Immature natural killer cell (primary cell): ENCODE measurements at places on chromosomes 7 and 10. TPM values are rescaled to one million over a fixed set of nuclear protein-coding genes. Genes with fewer than 3 reads are reported as not detected.

DNA sequence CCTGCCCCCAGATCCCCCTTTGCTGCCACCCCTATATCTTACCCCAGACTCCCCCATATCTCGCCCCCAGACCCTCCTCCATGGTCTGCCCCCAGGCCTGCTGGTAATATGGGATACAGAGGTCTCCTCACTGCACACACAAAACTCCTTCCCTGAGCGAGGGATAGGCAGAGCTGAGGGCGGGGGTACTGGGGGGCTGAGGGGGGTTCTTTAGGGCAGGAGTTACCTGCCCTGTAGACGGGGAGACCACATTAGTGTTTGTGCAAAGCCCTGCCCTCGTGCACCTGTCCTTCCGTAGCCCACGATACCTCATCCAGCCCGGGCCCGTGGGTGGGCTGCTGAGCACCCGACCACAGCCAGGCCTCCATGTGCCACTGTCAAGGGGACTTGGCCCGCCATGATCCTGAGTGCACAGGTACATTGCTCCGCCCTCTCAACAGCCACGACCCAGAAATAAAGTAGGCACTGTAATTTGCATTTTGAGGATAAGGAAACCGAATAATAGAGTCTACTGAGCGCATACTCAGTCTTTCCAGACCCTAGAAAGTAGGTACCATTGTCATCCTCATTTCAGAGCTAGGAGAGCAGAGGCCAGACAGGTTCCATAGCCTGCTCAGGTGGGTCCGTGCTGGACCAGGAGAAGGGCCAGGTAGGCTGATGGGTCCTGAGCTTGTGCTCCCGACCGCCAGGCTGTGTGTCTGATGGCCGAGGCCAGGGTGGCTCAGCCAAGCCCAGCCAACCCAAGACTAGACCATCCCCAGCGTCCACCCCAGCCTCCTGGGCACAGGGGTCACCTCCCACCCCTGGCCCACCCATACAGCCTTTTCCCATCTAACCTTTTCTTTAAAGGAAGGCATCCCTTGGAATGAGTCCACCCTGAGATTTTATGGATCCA, 115.2 kb downstream of the LHPP start:
- no peak for DNase-seq

DNA sequence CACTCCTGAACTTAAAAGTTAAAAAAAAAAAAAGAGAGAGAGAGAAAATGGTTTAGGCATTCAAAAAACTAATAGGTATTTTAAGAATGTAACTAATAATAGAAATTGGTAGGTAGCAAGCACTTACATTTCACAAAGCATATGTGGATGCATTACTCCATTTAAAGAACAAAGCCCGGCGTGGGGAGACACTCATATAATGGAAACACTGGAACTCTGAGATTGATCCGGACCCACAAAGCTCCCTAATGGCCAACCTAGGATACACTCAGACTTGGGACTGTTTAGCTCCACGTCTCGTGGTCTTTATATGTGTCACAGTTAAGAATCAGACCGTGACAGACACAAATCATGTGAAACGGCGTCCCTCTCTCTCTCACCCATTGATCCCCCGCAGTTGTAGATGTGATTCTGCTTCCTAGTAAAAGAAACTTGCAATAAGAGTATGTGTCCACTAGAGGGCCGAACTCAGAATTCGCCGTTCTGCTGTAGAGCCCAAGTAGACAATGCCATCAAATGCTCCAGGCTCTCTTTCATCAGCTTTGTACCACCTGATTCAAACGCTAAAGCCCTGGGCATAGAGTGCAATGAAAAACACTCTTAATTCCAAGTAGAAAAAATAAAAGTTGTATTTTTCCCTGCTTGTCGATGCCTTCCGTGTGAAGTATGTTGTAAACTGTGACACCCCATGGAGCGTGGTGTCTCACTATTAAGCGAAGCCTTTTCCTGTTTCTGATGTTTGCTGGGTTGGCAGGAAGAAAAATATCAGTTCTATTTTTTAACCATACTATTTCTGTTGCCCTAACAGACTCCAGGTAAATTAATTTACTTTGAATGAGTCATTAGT, 429.0 kb upstream of the MTPN start:
- no peak for DNase-seq

- DNase-seq: no peak
Measured at GRCh38 chr7:12350971-12351370, 52.7 kb downstream of the VWDE start.

TMEM236 gene
- polyA plus RNA-seq: not detected

CAPZA2 gene
- polyA plus RNA-seq: 318 TPM
